Stimulated activated CD8-positive, alpha-beta memory T cell treated with anti-CD3 and anti-CD28 coated beads, Interleukin-2, amount 100 ng/mL, for 1 hour (primary cell): ENCODE measurements at places on chromosomes 13 and 19.

DNA sequence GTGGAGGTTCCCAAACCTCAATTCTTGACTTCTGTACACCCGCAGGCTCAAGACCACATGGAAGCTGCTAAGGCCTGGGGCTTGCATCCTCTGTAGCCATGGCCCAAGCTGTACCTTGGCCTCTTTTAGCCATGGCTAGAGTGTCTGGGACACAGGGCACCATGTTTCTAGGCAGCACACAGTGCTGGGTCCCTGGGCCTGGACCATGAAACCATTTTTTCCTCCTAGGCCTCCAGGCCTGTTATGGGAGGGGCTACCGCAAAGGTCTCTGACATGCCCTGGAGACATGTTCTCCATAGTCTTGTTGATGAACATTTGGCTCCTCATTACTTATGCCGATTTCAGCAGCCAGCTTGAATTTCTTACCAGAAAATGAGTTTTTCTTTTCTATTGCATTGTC lies 701.4 kb downstream of the FGF9 start:
- no peak for DNase-seq

DNA sequence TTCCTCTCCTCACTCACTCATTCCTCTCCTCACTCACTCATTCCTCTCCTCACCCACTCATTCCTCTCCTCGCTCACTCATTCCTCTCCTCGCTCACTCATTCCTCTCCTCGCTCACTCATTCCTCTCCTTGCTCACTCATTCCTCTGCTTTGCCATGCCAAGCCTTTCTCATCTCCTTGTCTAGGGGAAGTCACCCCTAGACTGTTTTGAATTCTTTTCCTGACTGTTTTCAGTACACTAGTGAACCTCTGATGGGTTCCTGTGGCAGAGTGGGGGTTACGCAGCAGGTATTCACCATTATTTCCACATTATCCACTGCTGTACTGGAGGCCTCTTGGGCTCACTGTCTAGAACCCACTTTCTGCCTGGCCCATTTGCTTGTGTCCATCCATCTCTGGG lies 1.2 kb downstream of the CYP4F8 start:
- no peak for DNase-seq

DNA sequence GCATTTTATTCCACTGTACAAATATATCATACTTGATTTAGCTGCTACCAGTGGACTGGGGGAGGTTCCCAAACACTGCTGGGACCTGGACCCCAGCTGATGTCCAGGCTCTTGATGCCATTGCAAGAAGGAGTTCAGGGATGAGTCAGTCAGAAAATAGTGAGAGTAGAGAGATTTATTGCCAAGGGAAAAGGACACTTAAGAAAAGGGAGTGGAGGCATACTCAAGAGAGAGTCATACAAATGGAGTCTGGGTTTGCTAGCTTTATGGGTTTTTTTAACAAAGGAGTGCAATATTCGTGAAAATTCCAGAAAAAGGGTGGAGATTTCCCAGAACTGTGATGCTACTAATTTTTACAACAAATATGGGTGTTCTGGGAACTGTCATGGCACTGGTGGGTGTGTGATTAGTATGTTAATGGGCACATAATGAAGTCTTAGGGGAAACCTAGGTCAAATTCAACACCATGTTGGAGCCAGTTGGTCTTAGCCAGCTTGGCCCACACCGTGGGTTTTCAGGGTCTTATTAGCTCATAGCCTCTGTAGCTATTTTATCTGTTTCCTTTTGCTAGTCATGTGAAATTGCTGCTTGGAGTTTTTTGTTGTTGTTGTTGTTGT lies 36.2 kb downstream of the GPC6 start:
- no peak for DNase-seq

GRCh38 chr13:99322297-99323103 lies 15.3 kb upstream of the GPR183 start:
- DNase-seq = no peak
